NCI-H2107 (cell line): ENCODE measurements at places on chromosomes 13 and 19.

- no peak for DNase-seq
Measured at GRCh38 chr19:7704280-7705060, 2.5 kb upstream of the FCER2 start.

- DNase-seq: no peak
Measured at GRCh38 chr13:89163096-89163495, 1491.9 kb downstream of the SLITRK5 start.

- DNase-seq: no peak
Measured at GRCh38 chr13:31631071-31631470, 108.3 kb upstream of the RXFP2 start.

DNA sequence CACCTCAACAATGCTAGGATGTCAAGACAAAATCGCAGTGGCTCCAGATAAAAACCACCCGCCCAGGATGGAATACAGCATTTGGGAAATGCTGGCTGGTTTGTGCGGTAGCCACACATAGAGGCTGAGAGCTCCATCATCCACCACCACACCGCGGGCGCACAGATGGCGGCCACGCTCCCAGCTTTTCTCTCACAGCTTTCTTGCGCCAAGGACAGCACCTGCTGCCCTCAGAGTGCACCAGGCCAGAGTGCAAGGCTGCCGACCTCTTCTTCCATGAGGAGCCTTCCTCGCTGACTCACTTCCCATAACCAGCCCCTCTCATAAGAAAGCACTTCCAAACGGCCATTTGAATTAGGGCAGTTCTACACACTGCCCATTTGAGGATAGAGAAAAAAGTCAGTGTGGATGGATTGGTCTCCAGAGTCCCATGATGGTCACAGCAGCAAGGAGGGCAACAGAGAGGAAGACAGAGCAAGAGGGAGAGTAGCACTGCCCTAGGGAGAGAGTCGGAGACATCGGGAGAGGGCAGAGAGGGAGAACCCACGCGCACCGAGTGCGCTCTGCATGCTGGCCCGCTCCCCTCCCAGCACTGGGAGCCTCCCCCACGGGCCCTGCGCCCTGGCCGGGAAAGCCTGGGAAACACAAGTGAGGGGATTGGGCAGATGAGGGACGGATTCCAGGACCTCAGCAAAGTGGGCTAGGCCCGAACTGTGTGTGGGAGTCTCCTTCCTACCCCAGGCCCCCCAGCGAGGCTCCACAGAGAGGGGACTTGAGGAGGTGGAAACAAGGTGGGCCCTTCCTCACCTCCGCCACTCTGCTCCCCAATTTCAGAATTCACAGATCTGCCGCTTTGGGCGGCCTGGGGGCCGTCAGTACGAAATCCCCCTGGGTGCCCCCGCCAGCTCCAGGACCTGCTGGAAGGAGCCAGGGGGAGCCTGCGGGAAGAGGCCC lies 156.9 kb downstream of the USP12 start:
- DNase-seq: no peak

DNA sequence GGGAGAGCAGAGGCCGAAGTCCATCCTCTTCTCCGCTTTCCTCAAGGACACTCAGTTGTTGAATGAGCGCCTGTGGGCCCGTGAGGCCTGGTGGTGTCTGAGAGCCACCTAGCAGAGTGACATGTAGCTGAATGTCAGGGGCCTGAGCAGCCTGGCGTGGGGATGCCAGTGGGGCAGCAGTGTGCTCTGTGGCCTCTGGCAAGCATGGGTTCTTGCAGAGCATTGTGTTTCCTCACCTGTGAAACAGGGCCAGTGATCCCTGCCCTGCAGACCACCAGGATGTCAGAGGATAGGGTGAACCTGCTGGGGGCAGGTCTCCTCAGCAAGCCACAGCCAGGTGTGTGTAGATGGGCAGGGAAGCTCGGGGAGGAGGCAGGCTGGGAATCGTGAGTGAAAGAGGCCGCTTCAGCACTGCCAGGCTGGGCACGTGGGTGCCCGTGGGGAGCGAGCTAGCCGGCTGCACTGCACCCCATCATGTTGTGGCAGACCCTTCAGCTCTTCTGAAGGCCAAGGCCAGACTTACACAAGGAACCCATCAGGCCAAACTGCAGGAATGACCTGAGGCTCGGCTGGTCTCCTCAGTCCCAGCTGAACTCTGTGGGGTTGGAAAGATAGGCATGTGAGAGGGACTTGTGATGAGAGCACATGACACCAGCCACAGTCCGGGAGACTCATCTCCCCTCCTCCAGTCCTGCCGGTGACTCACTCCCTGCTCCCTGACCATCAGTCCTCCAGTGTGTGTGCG lies 5.0 kb downstream of the PPP1R37 start:
- DNase-seq: no peak

- no peak for DNase-seq
Measured at GRCh38 chr13:72514146-72514545, 213.3 kb downstream of the MZT1 start.

DNA sequence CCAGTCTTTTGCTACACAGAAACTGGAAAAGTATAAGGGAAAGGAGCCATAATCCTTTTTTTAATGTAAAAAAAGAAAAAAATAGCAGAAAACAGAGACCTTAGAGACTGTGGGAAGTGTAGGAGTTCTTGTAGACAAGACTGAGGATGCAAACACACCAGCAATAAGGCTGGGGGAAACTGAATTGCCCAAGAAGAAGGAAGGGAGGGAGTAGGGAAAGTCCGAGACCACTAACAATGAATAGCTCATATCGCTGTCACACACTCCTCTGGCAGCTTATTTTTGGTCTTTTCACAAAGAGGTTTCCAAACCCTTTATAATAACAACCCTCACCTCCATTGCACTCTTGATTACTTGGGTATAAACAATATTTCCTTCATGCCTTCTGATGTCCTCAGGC lies 952.0 kb downstream of the SLITRK5 start:
- DNase-seq: no peak

- DNase-seq: no peak
Measured at GRCh38 chr13:27481766-27482165, 31.4 kb upstream of the MTIF3 start.

- DNase-seq: no peak
Measured at GRCh38 chr13:102020611-102021216, 381.1 kb downstream of the FGF14 start.

- no peak for DNase-seq
Measured at GRCh38 chr19:13127051-13127450, 9.0 kb downstream of the NACC1 start.

GRCh38 chr13:97932036-97932435 lies 21.4 kb upstream of the IPO5 start:
- no peak for DNase-seq

DNA sequence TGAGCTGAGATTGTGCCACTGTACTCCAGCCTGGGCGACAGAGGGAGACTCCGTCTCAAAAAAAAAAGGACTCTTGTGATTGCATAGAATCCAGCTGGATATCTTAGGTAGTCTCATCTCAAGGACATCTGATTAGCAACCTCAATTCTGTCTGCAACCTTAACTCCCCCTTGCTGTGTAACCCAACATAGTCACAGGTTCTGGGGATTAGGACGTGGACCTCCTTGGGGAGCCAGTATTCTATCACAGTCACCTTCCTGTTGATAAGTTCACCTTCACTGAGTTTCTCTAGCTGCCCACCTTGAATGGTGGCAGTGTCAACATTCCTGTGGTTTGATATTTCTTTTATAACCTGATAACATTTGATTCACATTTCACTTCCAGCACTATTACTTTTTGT lies 27.2 kb downstream of the GPR18 start:
- no peak for DNase-seq

DNA sequence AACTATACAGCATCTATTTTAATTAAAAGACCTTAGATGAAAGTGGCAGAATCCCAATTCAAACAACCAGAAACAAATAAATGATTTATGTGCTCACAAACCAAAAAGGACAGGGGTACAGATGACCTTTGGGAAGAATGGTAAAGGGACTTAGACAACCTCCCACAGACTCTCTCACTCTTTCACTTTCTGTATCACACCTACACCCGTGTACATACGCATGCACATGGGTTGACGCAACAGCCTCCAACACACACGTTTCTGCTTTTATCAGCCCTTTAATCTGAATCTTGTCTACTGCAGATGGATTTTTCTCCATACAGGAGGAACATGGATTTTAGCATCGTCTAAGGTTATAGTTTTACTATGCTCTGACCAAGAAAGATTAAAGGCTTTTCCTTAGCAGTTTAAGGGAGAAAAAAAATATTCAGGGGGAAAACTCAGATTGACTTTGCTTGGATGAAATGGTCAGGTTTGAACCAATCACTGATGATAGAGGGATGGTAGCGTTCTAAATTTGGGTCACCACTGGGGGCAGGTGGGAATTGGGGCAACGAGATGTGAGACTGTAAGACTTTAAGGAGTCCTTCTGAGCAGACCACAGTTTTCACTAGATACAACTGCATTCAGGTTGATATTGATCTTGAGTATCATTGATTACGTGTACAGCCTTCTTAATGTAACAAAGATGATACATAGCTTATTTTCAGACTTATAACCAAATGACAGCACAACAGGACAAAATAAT lies 166.1 kb downstream of the ITGBL1 start:
- DNase-seq: no peak

DNA sequence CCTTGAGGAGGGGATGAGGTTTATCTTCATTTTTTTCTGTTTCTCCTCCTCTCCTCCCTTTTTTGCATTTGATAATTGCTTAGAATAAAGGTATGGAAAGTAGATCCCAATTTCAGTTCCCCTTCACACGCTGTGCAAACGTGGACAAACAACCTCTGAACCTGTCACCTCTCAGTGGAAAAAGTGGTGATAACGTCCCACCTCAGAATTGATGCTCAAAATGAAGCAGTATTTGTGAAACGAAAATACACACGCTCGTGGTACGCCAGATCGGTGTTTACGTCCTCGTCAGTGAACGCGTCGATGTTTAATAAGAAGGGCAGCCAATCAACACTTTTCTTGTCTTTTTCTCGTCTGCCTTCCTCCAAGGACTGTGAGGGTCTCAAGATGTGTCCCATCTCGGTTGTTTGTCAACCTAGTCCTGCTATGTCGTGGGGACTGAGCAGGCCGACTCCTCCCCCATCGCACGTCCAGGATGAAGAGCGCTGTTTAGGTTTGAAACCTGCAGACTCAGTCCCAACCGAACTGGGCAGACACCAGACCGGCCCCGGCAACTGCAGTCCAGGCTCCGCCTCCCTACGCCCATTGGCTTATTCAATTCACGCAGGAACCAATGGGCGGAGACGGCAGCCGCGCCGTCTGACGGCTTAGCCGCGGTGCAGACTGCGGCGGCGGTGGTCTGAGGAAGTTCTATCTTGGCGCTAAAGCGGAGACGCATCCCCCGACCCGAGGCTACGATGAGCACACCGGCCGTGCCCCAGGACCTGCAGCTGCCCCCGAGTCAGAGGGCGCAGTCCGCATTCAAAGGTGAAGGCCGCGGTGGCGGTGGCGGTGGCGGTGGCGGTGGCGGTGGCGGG lies at the start of gene CKAP2:
Gene CKAP2, plus strand, starts transcription at position 659 of the 857 bp plus-strand sequence. Its CDS starts 79 bp downstream, at position 738.
- DNase-seq: peak; percentile 76

GRCh38 chr19:16319481-16319880 lies 5.1 kb upstream of the KLF2 start:
- DNase-seq: no peak

GRCh38 chr13:40172878-40173277 lies 493.6 kb downstream of the FOXO1 start:
- no peak for DNase-seq

DNA sequence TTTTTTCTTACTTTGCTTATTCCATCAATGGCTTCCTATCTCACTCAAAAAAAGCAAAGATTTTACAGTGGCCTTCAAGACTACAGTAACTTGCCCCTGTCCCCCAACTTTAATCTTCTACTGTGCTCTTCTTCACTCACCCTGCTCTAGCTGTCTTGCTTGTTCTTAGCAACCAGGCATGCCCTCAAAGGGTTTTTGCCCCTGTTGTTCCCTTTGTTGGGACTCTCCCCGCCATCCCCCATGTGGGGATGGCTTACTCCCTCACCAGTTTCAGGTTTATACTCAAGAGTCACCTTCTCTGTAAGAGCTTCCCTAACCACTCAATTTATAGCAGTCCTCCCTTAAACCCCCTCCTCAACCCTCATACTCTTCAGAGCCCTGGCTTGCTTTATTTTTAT lies 5.4 kb downstream of the MTMR6 start:
- no peak for DNase-seq

DNA sequence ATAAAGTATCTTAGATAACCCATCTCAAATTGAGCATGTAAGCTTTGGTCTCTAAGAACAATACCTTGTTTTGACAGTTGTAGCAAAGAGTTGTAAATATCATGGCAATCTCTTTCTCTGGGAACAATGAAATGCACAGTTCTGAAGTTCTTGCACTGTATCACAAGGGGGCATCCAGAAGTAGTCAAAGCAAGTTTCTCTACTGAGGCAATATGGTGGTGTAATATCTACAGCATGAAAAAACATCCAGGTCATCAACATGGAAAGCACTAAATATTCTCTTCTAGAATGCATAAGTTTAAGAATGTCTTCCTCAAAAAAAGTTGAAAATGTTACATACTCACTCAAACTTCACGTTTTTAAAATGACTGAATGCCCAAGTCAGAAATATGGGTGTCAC lies 19.6 kb downstream of the MTMR6 start:
- DNase-seq: no peak

- no peak for DNase-seq
Measured at GRCh38 chr13:64993514-64994164, 2236.5 kb downstream of the PCDH9 start.

DNA sequence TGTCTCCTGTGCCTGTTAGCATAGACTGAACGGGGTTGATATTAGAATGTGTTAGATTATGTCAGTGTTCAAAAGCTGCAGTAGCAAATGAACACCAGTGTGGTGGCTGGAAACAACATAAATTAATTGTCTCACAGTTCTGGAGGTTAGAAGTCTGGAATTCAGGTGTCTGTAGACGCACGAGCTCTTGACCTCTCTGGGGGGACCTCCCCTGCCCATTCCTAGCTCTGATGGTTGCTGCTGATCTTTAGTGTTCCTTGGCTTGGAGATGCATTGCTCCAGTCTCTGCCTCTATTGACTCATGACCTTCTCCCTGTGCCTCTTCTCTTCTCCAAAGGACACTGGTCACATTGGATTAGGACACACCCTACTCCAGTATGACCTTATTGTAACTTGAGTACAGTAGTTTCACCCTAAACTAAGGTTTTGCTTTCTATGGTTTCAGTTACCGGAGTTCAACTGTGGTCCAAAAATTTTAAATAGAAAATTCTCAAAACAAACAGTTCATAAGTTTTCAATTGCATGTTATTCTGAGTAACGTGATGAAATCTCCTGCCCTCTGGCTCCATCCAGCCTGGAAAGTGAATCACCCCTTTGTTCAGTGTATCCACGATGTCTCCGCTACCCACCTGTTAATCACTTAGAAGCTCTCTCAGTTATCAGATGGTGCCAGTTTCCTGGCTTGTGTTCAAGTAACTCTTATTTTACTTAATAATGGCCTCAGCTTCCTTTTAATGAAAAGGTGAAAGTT lies 273.2 kb downstream of the MYO16 start:
- no peak for DNase-seq

- DNase-seq: no peak
Measured at GRCh38 chr19:11560404-11561051, 1.5 kb upstream of the ELOF1 start.

GRCh38 chr19:35757231-35757748 lies 461 bp upstream of the HSPB6 start:
- DNase-seq: no peak
